ENCODE measurements at places on chromosomes 1 and 21.

DNA sequence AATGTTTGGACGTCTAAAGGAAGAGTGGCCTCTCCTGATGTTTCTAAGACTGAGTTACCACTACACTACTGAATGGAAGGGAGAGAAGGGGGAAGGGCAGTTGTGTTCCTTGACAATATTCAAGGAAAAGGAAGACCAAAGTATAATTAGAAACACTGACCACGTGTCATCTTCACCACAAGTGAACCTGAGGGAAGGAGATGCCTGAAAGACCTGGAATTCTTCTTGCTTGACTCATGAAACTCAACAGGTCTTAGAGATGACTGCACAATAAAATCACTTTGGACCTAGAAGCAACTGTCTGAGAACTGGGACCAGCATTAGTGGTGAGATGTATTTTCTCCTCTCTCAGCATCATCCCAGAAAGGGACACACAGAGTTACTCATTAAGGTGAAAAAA lies 56.7 kb downstream of the PTPN14 start:
- ATAC-seq: no peak

GRCh38 chr1:115717541-115717940 lies 51.0 kb downstream of the CASQ2 start:
- ATAC-seq: no peak

- no peak for ATAC-seq
Measured at GRCh38 chr1:207973898-207974568, 63.1 kb upstream of the CD34 start.

- ATAC-seq: no peak
Measured at GRCh38 chr1:11951901-11952300, 17.4 kb downstream of the PLOD1 start.

DNA sequence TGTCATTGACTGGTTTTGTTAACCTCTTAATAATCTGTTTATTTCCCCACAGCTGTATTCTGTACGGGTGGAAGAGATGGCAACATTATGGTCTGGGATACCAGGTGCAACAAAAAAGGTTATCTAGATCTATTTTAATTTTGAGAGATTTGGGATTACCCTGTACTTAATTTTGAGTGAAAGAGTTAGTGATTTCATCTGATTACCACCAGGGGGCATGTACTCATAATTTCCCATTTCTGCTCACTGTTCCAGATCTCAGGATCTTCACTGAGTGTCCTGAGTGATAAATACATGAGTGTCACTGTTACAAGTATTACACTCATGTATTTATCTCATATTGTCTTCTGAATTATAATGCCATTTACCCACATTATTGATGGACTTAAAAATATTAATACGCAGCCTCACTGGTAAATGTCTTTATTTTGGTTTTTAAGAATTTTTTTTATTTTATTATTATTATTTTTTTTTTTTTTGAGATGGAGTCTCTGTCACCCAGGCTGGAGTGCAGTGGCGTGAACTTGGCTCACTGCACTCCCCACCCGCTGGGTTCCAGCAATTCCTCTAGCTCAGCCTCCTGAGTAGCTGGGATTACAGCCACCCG lies 27.4 kb downstream of the DTL start:
- peak; percentile 30 for ATAC-seq

Data from activated CD4-positive, CD25-positive, alpha-beta regulatory T cell treated with anti-CD3 and anti-CD28 coated beads, Interleukin-2, amount 50 U/mL, for 24 hours (primary cell).